ENCODE measurements at places on chromosomes 16 and 17.

- no peak for DNase-seq
Measured at GRCh38 chr17:76540381-76541300, 797 bp downstream of the PRCD start.

DNA sequence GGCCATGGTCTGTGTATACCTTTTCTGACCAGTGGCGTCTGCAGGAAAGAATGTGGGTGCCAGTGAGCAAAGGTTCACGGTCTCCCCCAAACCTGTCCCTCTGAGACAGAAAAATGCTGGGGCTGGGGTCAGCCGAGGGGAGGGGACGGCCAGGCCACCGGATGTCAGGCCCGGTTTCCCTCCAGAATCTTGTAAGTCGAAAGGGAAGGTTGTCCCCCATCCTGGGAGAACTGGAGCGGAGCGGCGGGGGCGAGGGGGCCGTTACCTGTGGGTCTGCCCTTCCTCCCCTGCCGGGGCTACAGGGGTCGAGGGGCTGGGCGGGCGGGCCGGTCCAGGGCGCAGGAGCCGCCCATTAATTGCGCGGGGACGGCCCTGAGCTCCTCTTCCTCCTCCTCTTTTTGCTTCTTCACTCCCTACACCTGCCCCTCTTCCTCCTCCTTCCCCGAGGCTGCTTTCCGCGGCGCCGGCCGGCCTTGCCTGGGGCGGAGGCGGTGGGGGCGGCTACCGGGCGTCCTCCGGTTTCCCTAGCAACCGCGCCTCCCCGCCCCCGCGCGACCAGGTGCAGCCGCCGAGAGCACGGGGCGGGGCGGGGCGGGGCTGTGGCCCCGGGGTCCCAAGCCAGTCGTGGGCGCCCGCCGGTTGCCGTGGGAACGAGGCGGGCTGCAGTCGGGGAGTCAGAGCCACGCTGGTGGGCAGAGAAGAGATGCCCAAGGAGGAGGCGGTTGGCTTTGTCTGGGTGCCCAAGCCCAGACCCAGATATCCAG is at the start of gene MARCHF10:
Gene MARCHF10 (minus strand): TSS at position 503 of the 764 bp plus-strand sequence. CDS start 6,579 bp downstream, outside the sequence.
- peak; percentile 72 for DNase-seq

DNA sequence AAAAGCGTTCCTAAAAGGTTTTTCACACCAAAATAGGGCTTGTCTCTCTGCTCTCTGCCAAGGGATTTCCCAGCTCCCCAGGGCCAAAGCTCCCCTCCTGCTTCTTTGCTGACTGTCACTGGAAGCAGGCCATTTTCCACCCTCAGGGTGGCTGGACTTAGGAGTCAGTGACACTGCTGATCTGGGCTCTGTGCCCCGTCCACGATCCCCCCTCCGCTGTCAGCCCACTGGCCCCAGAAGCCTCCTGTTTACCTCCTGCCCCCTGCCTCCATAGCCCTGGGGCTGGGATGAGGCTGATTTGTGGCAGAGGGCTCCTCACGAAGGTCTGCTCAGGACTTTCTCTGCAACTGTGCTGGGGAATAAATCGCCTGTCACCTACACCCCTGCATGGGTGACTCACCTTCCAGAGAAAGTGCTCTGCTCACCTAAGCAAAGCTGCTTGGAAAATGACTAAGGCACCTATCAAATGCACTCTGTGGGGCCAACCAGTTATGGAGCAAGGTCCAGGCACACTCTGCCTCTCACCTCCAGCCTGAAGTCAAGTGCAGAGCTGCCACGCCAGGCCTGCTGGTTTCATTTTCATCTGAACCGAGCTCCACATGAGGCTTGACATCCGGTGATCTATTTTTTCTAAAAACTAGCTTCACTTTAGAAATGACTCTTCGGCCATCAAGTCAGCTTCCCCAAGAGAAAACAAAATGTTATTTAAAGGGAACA is 4.9 kb downstream of the MAP3K14 start:
- DNase-seq: peak; percentile 39

GRCh38 chr16:79982361-79982760 is 381.8 kb upstream of the MAF start:
- no peak for DNase-seq

All from naive thymus-derived CD8-positive, alpha-beta T cell (primary cell).